Progenitor cell of endocrine pancreas (in vitro differentiated cells): ENCODE measurements at places on chromosomes 11 and 22. TPM values are rescaled to one million over a fixed set of nuclear protein-coding genes. Genes with fewer than 3 reads are reported as not detected.

Gene DGAT2
- total RNA-seq: 1.2 and 1.4 TPM in 2 replicates

Gene FGF3
- total RNA-seq: not detected in 2 replicates

Gene ABCC8
- 19.2 and 23.9 TPM in 2 replicates for total RNA-seq

Gene CPSF7
- total RNA-seq: 133 and 134 TPM in 2 replicates

DNA sequence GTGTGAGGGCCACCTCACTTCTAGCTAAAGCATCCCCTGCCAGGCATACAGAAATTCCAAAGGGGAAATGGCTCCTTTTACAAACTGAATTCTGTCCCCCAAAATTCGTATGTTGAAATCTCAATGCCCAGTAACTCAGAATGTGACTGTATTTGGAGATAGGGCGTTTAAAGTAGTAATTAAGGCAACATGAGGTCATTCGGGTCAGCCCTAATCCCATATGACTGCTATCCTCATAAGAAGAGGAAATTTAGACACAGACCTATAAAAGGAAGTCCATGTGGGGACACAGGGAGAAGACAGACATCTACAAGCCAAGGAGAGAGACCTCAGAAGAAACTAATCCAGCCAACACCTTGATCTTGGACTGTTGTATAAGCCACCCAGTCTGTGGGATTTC lies 119.1 kb downstream of the CHST1 start:
- no peak for DNase-seq

DNA sequence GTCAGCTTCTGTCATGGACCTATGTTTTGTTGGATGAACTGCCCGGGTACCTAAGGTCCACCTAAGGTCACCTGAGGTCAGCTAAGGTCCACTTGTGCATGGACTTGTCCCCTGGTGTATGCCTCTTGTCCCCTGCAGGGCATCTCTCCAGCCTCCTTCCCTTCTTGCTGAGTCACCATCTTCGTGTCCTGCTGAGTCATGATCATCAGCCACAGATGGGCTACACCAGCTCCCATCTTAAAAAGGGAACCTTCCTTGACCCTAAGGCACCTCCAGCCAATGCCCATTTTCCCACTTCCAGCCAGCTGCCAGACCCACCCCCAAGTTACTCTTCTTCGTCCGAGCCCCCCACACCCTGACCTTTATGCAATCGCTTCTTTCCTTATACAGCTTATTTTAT lies 544.9 kb downstream of the TBC1D22A start:
- no peak for DNase-seq

DNA sequence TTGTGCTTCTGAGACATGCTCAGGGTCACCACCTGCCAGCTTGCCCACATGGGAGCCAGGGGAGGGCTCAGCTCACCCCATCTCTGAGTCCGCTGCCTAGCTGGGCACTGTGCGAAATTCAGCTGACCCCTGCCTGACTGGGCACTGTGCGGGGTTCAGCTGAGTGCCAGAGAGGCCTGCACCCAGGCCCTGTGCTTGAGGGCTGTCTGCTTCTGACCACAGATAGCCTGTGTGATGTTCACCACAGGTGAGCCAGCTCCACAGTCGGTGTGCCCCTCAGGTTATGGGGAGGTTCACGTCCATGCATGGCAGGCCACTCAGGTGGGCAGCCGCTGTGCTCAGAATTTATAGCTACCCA lies 84.5 kb upstream of the SUSD2 start:
- no peak for DNase-seq
